ENCODE measurements at places on chromosomes 12 and 14. TPM values are rescaled to one million over a fixed set of nuclear protein-coding genes. Genes with fewer than 3 reads are reported as not detected.

GRCh38 chr14:100291305-100292075 lies 14.8 kb downstream of the SLC25A29 start:
- no peak for DNase-seq

DNA sequence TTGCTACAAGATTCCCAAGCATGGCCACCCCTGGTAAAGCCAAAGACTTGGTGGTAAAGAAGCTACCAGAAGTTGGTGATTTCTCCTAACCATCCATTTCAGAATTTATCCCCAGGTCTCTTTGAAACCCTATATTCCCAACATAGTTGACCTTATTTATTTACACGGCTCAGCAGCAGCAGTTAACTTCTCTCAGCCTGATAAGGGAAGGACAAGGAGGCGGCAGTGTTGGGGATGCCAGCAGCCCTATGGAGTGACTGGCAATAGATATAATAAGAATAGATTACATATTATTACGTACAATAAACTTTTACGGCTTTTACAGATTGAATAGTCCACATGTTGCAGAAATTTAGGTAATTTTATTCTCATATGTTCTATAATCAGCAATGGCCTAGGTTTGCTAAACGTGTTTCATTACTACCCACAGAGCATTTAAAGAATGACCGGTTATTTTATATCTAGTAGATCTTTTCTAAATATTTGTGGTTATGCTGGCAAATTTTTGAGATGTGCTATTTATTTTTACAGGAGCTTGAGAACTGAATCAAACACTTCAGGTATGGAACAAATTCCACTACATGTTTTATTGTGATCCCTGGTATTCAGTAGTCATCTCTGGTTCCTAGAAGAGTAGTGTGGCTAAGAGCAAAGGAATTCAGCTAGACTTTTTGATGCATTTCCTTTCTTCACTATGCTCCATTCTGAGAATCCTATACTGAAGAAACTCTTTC lies 19.8 kb upstream of the PALS1 start:
- no peak for DNase-seq

NFATC4 gene
- 42.5 TPM for total RNA-seq

- DNase-seq: no peak
Measured at GRCh38 chr14:21626491-21627230, 8.1 kb downstream of the OR10G2 start.

- peak; percentile 91 for DNase-seq
Measured at GRCh38 chr12:51393676-51394545, 2.7 kb upstream of the GALNT6 start.

TAS2R7 gene
- total RNA-seq: not detected

DNA sequence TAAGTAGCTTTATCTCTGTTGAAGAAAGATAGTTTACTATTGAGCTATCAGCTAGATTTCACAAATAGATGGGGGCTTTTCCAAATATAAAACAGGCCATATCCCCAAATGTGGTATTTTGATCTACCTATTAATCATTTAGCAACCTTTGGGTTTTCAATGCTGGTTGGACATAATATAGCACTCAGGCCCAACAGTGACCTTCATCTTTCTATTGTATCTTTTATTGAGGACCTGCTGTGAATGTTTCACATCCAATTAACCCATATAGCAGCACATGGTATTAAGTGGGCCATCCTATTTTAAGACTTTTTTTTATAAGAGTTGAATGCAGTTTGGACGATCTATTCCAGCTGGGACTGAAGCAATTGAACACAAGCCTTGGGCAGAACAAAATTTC lies 10.0 kb upstream of the NR1H4 start:
- no peak for DNase-seq

DNA sequence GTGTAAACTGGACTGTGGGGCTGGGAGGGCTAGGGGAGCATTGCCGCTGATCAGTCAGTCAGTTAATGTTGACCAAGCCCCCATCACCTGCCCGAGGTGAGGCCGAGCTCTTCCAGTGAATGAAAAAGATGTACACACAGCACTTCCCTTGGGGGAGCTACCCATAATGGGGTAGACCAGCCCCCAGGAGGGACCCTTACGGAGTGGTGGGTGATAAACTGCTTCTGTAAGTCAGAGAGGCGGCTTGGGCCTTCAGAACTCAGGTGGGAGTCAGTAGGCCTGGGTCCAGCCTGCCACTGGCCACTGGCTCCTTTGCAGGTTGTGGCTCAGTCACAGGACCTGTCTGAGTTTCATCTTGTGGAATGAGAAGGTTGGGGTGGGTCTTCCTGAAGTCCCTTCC lies 43.5 kb downstream of the TSPAN9 start:
- DNase-seq: no peak

CRIP2 gene
- total RNA-seq: 515 TPM

DNA sequence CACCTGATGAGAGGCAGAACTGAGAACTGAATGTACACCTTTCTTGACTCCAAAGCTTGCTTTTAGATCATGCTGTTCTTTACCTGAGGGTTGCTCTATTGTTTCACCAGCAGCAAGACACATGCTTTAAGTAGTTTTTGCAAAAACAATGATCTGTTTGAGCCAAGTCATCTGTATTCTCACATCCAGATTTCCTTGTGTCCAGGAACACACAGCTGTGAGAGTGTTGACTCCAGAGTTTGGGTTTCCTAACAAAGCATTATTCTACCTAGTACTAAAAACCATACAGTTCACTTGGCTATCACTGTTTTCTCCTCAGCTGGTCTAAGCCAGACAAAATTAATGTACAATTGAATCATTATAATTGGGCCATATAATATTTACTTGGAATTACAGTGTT lies 120.4 kb downstream of the STAB2 start:
- no peak for DNase-seq

DNA sequence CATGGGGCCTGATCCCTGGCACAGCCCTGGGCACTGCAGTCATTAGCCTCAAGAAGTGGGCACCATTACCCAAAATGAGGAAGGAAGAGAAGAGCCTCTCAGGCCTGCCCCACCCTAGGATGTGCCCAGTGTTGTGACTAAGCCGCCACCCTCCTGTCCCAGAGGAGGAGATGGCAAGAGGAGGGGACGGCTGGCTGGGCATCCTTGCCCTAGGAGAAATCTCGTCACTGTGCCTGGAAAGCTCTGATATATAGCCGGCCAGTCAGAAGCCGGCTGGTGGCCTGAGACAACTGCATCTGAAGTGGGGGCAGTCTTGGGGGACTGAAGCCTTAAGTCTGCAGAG lies 115.2 kb downstream of the LGMN start:
- no peak for DNase-seq

GRCh38 chr12:123445388-123446332 lies 9.2 kb upstream of the RILPL2 start:
- peak; percentile 87 for DNase-seq

DNA sequence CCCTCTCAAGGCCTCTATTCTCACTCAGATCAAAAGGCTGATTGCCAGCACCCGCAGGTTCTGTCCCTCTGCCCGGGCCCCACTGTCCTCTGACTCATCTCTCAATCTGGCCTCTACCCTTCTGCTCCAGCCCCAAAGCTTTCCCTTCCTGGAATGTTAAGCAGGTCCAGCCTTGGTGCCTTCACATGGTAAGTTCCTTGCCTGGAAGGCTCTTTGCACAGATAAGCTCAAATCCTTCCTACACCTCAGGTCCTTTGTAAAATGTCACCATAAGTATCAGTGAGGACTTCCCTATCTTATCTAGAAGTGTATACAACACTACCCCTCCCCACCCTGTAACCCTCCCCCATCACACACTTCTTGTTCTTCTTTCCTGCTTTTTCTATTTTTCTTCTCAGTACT lies 22.2 kb downstream of the LPCAT3 start:
- DNase-seq: no peak

DNA sequence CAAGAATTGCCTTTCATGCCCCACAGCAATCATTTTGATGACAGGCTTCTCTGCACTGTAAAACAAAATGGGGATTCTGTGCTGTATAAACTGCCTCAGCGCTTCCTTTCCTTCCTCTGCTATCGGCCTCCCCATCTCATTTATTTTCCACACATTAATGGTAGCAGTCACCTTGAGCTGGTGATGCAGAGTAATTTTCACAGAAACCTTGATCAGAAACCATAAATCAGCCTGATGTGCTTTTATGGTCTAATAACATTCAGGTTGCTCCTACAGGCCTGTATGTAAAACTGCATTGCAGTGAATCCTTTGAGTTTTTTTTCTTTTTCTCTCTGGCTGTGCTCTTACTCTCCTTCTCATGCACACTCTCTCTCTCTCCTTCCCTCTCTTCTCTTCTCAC lies 578.4 kb upstream of the STXBP6 start:
- DNase-seq: no peak

SCN8A gene
- total RNA-seq: 7.1 TPM

- DNase-seq: peak; percentile 56
Measured at GRCh38 chr12:65603438-65604351, 220.6 kb upstream of the HMGA2 start.

DNA sequence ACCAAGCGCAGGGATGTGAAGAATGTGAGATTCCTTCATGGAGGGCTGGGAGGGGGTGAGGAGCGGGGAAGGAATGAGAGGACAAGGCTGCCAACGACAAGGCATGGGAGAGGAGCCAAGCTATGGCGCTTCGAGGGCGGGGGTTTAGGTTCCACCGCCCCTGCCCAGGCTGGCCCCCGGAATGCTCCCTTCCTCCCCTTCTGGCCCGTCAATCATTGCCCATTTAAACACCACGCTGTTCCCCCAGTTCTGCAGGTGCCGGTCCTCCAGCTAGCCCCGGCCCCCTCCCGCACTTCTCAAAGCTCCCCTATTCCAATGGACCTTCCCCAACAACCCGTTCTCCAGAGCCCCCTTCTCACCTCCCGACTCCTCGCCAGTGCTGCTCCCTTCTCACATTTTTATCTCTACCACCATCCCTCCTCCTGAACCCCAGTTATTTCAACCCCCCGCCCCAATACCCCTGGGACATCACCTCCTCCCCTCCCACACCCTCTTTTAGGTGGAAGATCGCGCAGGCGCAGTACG lies 428 bp downstream of the RNF41 start:
- no peak for DNase-seq

SOAT2 gene
- total RNA-seq: not detected

DNA sequence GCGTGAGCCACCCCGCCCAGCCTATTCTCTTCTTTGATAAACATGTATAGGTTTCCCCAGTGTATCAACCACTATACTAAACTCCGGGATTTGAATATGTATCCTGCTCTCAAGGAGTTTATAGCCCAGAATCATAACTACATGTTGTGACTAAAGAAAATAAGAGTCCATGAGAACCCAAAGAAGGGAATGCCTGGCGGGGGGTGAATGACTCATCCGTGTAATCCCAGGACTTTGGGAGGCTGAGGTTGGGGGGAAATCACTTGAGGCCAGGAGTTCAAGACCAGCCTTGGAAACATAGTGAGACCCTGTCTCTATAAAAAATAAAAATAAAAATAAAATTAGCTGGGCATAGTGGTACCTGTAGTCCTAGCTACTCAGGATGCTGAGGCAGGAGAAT lies 57.2 kb downstream of the SIX6 start:
- DNase-seq: no peak

GRIN2B gene
- 0.10 TPM for total RNA-seq

GRCh38 chr14:94267352-94267751 lies 25.7 kb downstream of the SERPINA10 start:
- DNase-seq: no peak

DNA sequence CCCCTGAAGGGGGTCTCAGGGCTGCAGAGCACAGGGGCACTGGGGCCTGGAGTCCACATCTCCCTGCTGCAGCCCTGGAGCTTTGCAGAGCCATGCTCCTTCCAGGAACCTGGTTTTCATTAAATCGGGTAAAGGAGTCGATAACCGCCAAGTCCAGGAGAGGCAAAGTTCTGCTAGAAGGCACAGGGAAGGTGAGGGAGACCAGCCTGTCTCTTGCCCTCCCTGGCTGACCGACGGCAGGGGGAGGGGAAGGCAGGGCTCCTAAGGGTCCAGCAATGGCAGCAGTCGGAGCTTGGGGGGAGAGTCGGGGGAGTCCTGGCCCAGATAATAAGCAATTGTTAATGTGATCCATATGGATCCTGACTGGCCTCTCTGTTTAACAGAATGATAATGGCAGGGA lies 3.0 kb downstream of the FIGNL2 start:
- DNase-seq: no peak

DNA sequence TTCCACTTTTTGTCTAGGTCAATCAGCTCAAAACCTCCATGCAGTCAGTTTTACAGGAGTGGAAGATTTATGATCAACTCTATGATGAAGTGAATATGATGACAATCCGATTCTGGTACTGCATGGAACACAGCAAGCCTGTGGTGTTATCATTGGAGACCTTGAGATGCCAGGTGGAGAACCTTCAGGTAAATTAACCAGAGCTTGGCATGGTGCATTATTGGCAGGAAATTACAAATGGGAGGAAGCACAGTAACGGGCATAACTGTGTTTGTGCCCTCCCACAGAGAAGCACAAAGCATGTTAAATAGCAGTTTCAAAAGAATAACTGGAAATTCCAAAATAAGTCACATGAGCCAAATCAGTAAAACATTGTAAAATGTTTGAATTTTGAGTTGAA lies 135.6 kb downstream of the ESR2 start:
- no peak for DNase-seq

DNA sequence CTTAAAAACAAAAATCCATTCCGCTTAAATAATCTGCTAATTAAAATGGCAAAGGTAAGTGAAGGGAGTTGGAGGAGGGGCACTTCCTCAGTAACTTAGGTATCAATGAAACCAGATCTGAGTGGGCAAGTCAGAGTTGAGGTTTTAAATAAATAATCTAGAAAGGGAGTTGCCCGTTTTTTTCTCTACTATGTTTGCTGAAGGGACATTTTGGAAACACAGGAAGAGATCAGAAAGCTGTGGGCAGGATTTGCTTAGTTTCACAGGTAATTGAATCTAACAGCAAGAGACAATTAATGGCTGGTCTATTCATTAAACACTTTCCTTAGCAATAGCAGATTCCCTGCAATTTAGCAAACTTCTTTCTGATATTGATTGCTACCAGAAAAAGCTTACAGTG lies 186.0 kb upstream of the ABCD2 start:
- no peak for DNase-seq

DNA sequence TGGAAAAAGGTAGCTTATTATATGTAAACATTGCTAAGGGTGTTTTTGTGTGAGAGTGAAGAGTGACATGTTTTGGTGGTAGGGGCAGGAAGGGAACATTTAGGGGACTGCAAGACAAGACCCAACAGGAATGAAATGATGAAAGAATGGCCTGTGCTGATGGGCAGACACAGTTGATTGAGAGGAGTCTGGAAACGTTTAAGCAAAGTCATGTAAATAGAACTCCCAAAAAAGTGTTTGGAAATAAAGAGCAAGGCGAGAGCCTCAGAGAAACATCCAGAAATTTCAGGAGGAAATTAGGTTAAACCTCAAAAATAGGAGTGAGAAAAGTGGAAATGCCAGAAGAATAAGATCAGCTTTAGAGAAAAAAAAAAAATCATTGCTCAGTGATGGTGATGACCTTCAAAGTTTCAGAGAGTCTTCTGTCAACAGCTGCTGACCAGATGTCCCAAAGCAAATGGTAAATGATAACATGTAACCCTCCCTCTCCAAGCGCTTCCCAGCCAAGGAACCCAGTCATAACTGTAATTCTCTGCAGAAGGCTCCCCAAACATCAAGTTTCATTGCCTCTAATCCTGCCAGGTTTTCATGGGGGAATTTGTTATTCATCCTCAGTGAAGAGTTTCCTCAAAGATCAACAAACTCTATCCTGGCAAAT lies 223.2 kb upstream of the FAR2 start:
- DNase-seq: no peak
